ENCODE measurements at places on chromosomes 2 and 18. TPM values are rescaled to one million over a fixed set of nuclear protein-coding genes. Genes with fewer than 3 reads are reported as not detected.
A peak's percentile ranks its signal among the peaks of the same experiment; 100 is the strongest.

C2orf78 gene
- total RNA-seq = not detected

COL4A3 gene
- 27.0 TPM for total RNA-seq

GRCh38 chr2:41719756-41720155, 328.1 kb upstream of the PKDCC start:
- DNase-seq = no peak

GRCh38 chr2:105744909-105745853, at the start of gene NCK2:
NCK2 (plus strand) TSS chr2:105744912; CDS start chr2:105855064, 110,152 bp downstream.
- peak; percentile 36 for DNase-seq

GRCh38 chr2:128458505-128458904, 139.8 kb upstream of the HS6ST1 start:
- no peak for DNase-seq

Data from adrenal gland (tissue), 19 donors.